ENCODE measurements at places on chromosomes 4 and X. TPM values are rescaled to one million over a fixed set of nuclear protein-coding genes. Genes with fewer than 3 reads are reported as not detected.

GRCh38 chr4:38011511-38012162 lies 51.4 kb downstream of the PTTG2 start:
- no peak overlapping the region for H3K4me3 ChIP-seq
- no peak for DNase-seq
- H3K36me3 ChIP-seq, result no peaks in the 10 kb centered on the region
- no peaks in the 10 kb centered on the region for H3K4me1 ChIP-seq

DNA sequence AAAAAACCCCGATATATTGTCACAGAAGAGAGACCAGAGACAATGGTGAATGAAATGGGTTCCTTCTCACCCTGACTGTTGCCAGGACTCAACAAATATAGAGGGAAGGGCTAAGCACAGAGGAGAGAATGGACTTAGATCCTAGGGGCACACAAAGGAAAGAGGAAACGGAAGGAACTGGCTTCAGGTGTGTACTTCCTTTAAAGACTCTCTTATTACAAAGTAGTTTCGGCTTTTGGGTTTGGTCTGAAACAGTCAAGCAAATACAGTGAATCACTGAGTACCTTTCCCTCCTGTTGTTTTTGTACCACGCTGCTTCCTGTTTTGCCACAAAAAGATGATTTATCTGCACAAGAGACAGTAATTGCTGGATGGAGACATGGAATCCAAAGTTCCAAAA lies 46.1 kb upstream of the S100G start:
- no peaks in the 10 kb centered on the region for H3K4me1 ChIP-seq
- no peaks in the 10 kb centered on the region for H3K27me3 ChIP-seq
- no peak overlapping the region for H3K4me3 ChIP-seq
- H3K27ac ChIP-seq, result no peak overlapping the region
- DNase-seq, result no peak

The FRMD7 gene
- total RNA-seq, result not detected

DNA sequence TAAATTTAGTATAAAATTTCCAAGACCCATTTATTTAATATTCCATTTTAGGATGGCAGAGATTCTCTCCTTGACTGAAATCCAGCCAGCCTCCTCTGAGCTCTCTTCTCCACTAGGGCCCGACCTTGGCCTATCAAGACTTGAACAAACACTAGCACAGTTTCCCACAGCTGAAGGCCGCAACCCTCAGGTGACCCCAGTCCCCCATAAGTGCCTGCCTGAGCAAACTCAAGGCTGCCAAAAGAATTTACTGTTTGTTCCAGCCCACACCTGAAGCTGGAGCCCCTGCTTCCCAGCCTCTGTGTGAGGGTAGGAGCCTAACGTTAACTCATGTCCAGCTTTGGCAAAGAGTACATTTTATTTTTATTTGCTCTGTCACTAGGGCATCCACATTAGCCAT lies 629.0 kb upstream of the ZFP42 start:
- no peaks in the 10 kb centered on the region for H3K27me3 ChIP-seq
- no peaks in the 10 kb centered on the region for H3K4me1 ChIP-seq
- no peak for DNase-seq

- H3K4me3 ChIP-seq, result no peak overlapping the region
- no peak overlapping the region for H3K27ac ChIP-seq
- H3K27me3 ChIP-seq, result no peaks in the 10 kb centered on the region
- H3K4me1 ChIP-seq, result no peaks in the 10 kb centered on the region
- no peaks in the 10 kb centered on the region for H3K36me3 ChIP-seq
- DNase-seq, result no peak
These were observed 144.4 kb upstream of the GATB start for GRCh38 chr4:151905197-151905596.

The CXCL3 gene
- not detected for total RNA-seq

The CABS1 gene
- not detected for total RNA-seq

DNA sequence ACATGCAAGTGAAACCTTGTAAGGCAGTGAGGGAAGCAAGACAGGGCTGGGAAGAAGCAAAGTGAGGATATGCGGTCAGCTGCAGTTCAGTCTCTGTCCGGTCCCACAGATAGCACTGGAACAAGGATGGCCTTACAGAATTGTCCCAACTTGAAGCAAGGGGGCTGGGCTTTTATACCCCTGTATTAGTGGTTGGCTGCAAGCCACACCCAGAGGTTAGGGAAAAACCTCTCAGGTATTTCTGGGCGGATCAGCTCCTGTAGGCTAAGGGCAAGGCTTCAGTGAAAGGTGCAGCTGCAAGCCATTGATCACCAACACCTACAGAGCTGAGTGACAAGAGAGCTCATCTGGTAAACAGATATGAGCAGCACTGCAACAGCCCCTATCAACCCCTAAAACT lies 89.0 kb downstream of the KDR start:
- no peaks in the 10 kb centered on the region for H3K36me3 ChIP-seq
- H3K4me1 ChIP-seq, result no peaks in the 10 kb centered on the region
- DNase-seq, result no peak

The LRAT gene
- 0.42 TPM for total RNA-seq

Measured in tibial nerve (tissue), 4 donors.